Activated CD8-positive, alpha-beta T cell treated with anti-CD3 and anti-CD28 coated beads, Interleukin-2, amount 10 ng/mL, durations not matched to agents 7 days and 5 days (primary cell): ENCODE measurements at places on chromosomes 3 and 15. TPM values are rescaled to one million over a fixed set of nuclear protein-coding genes. Genes with fewer than 3 reads are reported as not detected.

Gene SCAANT1
- not detected for total RNA-seq

Gene GOLGA6L7
- total RNA-seq: not detected

Gene ESYT3
- total RNA-seq: 0.18 TPM

Gene FES
- 11.1 TPM for total RNA-seq

Gene SLC28A2
- not detected for total RNA-seq

GRCh38 chr3:126544596-126545281, 14.0 kb downstream of the C3orf22 start:
- peaks cover 9% of the 10 kb centered on the region for H3K27me3 ChIP-seq
- no peaks in the 10 kb centered on the region for H3K4me1 ChIP-seq
- H3K36me3 ChIP-seq: no peaks in the 10 kb centered on the region
- no peak overlapping the region for H3K4me3 ChIP-seq
- no peak for DNase-seq

GRCh38 chr3:131158434-131158833, 131.8 kb downstream of the NEK11 start:
- no peak overlapping the region for H3K4me3 ChIP-seq
- DNase-seq: no peak
- no peak overlapping the region for H3K27ac ChIP-seq
- H3K36me3 ChIP-seq: no peaks in the 10 kb centered on the region
- H3K4me1 ChIP-seq: no peaks in the 10 kb centered on the region
- H3K27me3 ChIP-seq: peaks cover 5% of the 10 kb centered on the region

- H3K27ac ChIP-seq: no peak overlapping the region
- no peak for DNase-seq
- peaks cover 5% of the 10 kb centered on the region for H3K4me1 ChIP-seq
- peaks cover 6% of the 10 kb centered on the region for H3K27me3 ChIP-seq
Observed at GRCh38 chr3:188104050-188104449, 49.9 kb upstream of the LPP start.

- H3K36me3 ChIP-seq: peaks cover 3% of the 10 kb centered on the region
- no peak overlapping the region for H3K27ac ChIP-seq
- peaks cover 5% of the 10 kb centered on the region for H3K27me3 ChIP-seq
- no peak overlapping the region for H3K4me3 ChIP-seq
- no peaks in the 10 kb centered on the region for H3K4me1 ChIP-seq
- no peak for DNase-seq
Observed at GRCh38 chr15:78182336-78182700, 33.2 kb downstream of the IDH3A start.

DNA sequence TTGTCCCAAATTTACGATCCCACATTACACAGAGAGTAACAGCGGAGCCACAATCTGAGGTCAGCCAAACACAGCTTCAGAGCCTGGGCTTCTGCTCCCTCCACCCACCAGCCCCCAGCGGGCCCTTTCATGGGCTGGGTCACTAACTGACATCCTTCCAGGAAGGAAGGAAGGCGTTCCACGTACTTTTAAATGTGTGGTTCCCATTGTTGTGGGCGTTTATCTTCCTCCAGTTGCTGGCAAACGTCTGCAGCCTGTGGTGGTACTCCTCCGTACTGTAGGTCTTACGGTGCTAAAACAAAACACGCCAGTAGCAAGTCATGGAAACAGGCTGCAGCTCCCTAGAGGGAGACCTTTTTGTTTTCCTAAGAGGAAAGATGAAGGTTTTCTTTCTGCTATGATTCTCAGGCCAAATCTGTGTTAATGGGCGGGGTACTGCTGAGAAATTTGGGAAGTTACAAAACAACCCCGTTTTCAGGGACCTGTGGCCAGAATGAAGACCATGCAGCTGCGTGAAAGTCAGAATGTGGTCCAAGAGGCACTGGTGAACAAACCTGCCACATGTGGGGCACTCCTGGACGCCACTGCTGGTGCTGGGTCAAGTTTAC, 7.6 kb downstream of the CTSH start:
- peak overlapping the region; percentile 80 for H3K27ac ChIP-seq
- peaks cover 39% of the 10 kb centered on the region for H3K4me1 ChIP-seq
- peaks cover 2% of the 10 kb centered on the region for H3K27me3 ChIP-seq
- DNase-seq: peak; percentile 47

GRCh38 chr3:157282261-157283191, 122.6 kb upstream of the CCNL1 start:
- H3K27me3 ChIP-seq: no peaks in the 10 kb centered on the region
- no peak for DNase-seq
- no peak overlapping the region for H3K4me3 ChIP-seq
- no peaks in the 10 kb centered on the region for H3K4me1 ChIP-seq
- no peaks in the 10 kb centered on the region for H3K36me3 ChIP-seq
- no peak overlapping the region for H3K27ac ChIP-seq
